NCI-H748 treated with DMSO at 0.1 percent for 48 hours (cell line): ENCODE measurements at places on chromosomes 2 and 18.

DNA sequence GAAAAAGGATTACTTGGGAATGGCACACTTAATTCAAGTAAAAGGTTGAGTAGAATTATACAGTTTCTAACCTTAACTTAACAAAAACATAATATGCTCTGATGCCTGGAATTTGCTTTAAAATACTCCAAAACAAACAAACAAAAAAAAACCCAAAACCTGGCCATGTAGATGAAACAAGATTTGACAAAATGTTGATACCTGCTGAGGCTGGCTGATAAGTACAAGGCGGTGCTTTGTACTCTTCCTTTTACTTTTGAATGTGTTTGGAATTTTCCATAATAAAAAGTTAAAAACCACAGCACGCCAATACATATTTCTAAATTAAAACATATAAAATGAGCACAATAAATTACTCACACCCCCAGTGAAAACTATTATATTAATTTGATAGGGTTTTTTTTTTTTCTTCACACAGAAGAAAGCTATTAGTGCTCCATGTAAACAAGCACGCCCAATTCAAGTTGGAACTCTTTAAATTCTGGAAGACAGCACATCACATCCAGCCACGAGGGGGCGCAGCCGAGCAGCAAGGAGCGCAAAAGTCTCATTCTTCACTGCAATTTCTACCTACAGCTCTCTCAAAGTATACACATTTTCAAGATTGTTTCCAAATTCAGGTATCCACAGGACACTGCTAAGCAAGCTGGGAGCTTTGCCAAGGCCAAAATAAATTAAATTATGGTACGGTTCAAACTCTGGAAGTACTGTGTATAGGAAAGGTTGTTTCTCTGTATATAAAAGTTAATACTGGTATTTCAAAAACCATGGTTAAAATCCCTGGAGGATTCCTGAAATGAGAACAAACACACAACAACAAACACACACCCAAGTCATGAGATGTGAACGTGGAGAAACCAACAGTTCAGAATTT is 7.5 kb downstream of the SERTAD2 start:
- DNase-seq = peak; percentile 37

- DNase-seq = no peak
Measured at GRCh38 chr2:105655244-105655643, 89.5 kb upstream of the NCK2 start.

- DNase-seq = no peak
Measured at GRCh38 chr2:145235312-145235711, 715.4 kb upstream of the ZEB2 start.

- no peak for DNase-seq
Measured at GRCh38 chr2:20448246-20448976, 1.5 kb downstream of the RHOB start.

DNA sequence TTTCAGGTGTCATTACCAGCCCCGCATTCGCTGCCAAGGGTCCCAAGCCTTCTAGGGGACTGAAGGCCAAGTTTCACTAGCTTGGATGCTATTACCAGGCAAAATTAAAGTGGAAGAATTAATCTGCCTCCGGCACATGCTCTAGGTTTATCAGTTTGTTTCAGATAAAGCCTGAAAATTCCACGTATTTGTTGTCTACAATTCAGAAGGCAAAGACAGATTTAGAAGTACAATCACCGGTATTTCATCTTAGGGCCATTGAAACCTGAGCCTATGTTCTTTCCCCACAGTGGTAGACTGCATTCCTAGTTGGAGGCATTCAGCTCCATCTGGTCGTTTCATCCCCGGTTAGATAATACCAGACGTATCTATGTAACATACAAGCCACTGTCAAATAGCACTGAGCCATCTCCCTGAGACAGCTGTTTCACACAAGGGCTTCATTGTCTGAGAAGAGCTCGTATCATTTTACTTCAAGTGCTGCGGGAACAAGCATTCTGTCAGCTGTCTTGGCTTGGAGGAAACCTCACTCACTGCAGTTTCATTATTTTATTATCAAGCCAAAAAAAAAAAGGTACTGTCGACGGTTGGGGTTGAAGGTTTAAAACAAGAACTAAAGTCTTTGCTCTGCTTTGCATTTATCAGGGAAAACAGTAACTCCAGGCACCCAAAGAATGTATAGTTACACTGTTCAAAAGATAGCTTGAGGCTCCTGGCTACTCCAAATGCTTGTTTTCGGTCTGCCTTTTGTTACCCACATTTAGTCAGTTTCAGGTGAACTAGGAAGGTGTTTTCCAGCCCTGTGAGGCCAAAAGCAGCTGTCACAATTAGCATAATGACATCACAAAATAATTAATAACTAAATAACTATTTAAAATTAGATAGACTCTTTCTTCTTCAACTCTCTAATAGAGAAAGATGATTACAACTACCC is 76.7 kb downstream of the TGIF1 start:
- peak; percentile 94 for DNase-seq

DNA sequence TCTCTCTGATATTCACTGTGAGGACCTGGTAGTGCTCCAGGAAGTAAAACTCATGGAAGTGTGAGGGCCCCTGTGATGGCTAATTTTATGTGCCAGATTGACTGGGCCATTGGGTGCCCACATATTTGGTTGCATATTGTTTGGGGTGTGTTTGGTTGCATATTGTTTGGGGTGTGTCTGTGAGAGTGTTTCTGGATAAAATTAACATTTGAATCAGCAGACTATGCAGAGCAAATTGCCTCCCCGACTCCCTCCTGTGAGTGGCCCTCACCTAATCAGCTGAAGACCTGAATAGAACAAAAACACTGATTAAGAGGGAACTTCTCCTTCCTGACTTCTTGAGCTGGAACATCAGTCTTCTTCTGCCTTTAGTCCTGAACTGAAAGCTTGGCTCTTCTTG is 173.3 kb upstream of the LINC00305 start:
- DNase-seq = no peak

DNA sequence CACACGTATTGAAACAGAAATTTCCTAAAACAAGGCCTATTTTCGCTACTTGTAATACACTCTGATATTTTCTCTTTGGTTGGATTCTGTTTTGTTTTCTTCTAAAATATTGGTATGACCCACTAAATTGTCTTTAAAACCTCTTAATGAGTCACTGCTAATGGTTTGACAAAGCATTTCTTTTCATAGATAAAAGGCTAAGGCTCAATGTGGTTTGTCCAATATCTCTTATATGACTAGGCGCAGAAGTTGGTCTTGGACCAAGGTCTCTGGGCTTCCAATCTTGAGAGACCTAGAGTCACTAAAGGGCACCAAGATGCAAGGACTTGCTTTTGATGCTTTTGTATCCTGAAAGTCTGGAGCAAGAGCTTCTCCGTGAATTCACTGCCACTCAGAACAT is 498.2 kb upstream of the TCF4 start:
- DNase-seq = no peak

DNA sequence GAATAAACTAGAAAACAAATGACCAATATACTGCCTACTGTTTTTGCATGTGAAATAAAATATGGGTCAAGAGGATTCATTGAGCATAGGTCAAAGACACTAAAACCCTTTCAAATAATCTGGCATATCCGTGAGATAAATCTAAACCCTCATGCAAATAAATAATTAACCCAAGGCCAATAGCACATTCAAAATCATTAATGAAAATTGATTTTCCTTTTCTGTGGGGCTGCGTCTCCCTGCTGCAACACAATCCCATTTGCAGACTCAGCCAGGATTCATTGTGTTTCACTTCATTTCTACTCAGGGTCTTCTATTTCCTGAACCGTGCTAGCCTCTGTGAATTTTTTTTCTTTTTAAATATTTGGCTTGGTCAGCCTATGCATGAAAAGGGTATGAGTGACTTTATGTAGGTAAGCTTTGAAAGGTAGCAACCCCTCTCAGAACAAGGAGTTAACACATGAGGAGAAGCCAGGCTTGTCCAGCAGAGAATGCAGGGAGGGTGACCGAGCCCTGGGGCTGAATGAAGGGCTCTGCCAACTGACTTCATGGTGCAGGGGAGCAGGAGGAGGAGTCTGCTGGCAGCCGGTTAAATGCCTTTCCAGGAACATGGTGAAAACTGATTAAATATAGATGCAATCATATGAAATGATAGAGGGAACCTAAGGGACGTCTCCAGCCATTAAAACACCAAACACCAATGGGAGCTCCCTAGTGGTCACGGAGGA is 10.3 kb upstream of the CTAGE1 start:
- DNase-seq = no peak

GRCh38 chr2:145800151-145801091 is 1280.5 kb upstream of the ZEB2 start:
- DNase-seq = peak; percentile 69

DNA sequence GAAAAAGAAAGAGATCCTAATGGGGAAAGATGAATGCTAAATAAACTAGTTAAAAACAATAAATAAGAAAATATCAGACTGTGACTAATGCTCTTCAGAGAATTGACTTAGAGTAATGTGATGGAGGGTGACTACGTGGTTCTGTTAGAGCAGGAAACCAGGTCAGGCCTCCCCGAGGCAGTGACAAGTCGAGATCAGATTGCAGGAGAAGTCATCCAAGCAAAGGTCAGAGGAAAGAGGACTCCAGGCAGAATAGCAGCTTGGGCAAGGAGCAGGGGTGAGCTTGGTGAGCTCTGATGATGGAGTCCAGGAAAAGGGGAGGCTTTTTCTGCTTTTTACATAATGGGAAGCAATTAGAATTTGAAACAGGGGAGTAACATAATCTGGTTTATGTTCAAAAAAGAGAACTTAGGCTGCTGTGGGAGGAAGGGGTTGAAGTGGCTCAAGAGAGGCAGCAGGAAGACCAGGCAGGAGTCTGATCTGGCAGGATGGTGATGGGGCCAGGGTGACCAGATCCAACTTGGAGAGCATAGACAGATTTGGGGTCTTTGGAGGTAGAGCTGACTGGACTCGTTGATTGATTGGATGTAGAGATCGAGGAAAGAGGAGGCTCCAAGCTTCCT is 27.3 kb upstream of the ITGB6 start:
- DNase-seq = no peak

DNA sequence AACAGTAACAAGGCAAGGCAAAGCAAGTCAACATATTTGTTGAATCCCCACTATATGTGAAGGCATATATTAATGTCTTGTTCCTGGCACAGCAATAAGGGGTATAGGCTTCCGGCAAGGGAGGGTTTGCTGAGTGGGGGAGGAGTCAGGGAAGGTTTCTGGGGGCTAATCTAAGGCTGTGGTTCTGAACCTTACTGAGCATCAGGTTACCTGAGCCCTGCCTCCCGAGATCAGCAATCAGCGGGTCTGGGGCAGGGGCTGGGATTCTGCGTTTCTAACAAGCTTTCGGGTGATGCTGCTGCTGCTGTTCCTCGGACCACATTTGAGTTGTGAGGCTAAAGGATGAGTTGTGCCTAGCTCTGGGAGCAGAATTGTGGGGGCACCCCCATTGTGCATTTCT is 401.7 kb upstream of the SPRED2 start:
- no peak for DNase-seq

GRCh38 chr2:74917702-74918619 is 40.5 kb upstream of the POLE4 start:
- DNase-seq = no peak

- no peak for DNase-seq
Measured at GRCh38 chr2:29405707-29406106, 290.5 kb downstream of the CLIP4 start.

GRCh38 chr2:238847419-238847801 is 475 bp upstream of the TWIST2 start:
- no peak for DNase-seq

- no peak for DNase-seq
Measured at GRCh38 chr18:44465381-44465841, 215.3 kb upstream of the SETBP1 start.

- no peak for DNase-seq
Measured at GRCh38 chr2:72895759-72896281, 8.6 kb downstream of the SPR start.

GRCh38 chr2:72993147-72993932 is 76.0 kb downstream of the EMX1 start:
- no peak for DNase-seq

- no peak for DNase-seq
Measured at GRCh38 chr2:100870652-100871531, 51.0 kb downstream of the NPAS2 start.

DNA sequence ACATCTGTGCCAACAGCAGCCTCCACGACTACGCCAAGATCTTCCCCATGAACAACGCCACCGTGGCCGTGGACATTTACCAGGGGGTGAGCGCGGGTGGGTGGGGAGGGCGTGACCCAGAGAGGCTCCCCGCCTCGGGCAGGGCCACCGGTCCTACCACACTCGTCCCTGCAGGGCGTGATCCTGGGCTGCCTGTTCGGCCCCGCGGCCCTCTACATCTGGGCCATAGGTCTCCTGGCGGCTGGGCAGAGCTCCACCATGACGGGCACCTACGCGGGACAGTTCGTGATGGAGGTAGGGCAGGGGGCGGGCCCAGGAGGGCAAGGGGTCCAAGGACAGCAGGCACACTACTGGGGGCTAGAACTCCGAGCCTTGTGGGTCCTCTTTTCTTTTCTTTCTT is 8.5 kb upstream of the CTDSP1 start:
- no peak for DNase-seq

DNA sequence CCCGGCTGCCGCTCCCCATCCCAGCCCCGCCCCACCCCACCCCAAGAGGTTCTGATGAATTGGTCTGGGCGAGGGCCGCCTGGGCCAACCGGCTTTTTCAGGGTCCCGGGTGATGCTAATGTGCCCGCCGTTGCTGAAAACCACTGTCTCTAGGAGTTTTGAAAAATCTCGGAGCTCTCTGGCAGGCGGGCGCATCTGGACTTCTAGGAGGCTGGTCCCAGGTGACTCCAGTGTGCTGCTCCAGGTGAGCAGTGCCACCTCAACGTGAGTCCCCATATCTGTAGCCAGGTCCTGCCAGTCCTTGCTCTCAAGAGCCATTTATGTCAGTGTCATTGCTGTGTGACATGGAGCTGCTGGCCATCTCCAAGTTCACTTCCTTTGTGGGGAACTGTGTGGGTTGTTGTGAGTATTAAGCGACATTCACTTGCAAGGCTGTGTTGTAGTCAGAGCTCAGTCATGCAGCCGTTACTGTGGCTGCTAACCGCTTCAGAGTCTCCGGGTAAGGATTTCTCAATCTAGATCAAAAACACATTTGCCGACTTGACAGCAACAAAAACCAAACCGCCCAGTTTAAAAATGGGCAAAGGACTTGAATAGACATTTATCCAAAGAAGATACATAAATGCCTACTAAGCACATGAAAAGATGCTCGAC is at the start of gene RFX8:
Gene RFX8, minus strand, starts transcription at position 382 of the 654 bp plus-strand sequence. CDS start 8,264 bp downstream, outside the sequence.
- DNase-seq = no peak

- no peak for DNase-seq
Measured at GRCh38 chr2:28624793-28625701, 126.6 kb upstream of the PPP1CB start.
